ENCODE measurements at places on chromosomes 1 and 21. TPM values are rescaled to one million over a fixed set of nuclear protein-coding genes. Genes with fewer than 3 reads are reported as not detected.

Gene FNBP1L
- 8.7 TPM for polyA plus RNA-seq

Gene ZMYM4
- polyA plus RNA-seq = 54.1 TPM

Gene MMP23B
- 0.89 TPM for polyA plus RNA-seq

Gene FMN2
- polyA plus RNA-seq = 15.2 TPM

Gene PRKAA2
- 3.1 TPM for polyA plus RNA-seq
